Activated CD8-positive, alpha-beta T cell treated with anti-CD3 and anti-CD28 coated beads for 36 hours (primary cell): ENCODE measurements at places on chromosomes 2 and 18. TPM values are rescaled to one million over a fixed set of nuclear protein-coding genes. Genes with fewer than 3 reads are reported as not detected.

SLC19A3 gene
- not detected for total RNA-seq

RBFA gene
- total RNA-seq: 41.7 TPM

TLX2 gene
- not detected for total RNA-seq

TXNDC2 gene
- total RNA-seq: not detected

IL37 gene
- total RNA-seq: not detected

HOXD12 gene
- total RNA-seq: not detected

CHN1 gene
- total RNA-seq: 2.9 TPM

PAIP2B gene
- total RNA-seq: 3.1 TPM

NAB1 gene
- 24.8 TPM for total RNA-seq

CAB39 gene
- total RNA-seq: 119 TPM

MEIS1 gene
- not detected for total RNA-seq

RASGRP3 gene
- 1.6 TPM for total RNA-seq

- H3K4me3 ChIP-seq: no peak overlapping the region
- peak; percentile 32 for DNase-seq
- H3K36me3 ChIP-seq: peaks cover 6% of the 10 kb centered on the region
- H3K27ac ChIP-seq: no peak overlapping the region
These were observed 81.0 kb downstream of the TAF4B start for GRCh38 chr18:26307161-26307773.

- H3K36me3 ChIP-seq: no peaks in the 10 kb centered on the region
- DNase-seq: no peak
- H3K27ac ChIP-seq: no peak overlapping the region
- peaks cover 27% of the 10 kb centered on the region for H3K27me3 ChIP-seq
- peaks cover 14% of the 10 kb centered on the region for H3K4me1 ChIP-seq
These were observed 1.7 kb downstream of the TBC1D8 start for GRCh38 chr2:101149241-101150192.

GRCh38 chr2:48888066-48888465, 132.5 kb upstream of the LHCGR start:
- H3K27ac ChIP-seq: no peak overlapping the region
- no peaks in the 10 kb centered on the region for H3K4me1 ChIP-seq
- no peak for DNase-seq
- H3K4me3 ChIP-seq: no peak overlapping the region
- peaks cover 2% of the 10 kb centered on the region for H3K27me3 ChIP-seq

- DNase-seq: no peak
- H3K27ac ChIP-seq: no peak overlapping the region
- no peaks in the 10 kb centered on the region for H3K36me3 ChIP-seq
- no peak overlapping the region for H3K4me3 ChIP-seq
- no peaks in the 10 kb centered on the region for H3K4me1 ChIP-seq
- peaks cover 4% of the 10 kb centered on the region for H3K27me3 ChIP-seq
These were observed 30.1 kb downstream of the C1D start for GRCh38 chr2:68032702-68033101.

DNA sequence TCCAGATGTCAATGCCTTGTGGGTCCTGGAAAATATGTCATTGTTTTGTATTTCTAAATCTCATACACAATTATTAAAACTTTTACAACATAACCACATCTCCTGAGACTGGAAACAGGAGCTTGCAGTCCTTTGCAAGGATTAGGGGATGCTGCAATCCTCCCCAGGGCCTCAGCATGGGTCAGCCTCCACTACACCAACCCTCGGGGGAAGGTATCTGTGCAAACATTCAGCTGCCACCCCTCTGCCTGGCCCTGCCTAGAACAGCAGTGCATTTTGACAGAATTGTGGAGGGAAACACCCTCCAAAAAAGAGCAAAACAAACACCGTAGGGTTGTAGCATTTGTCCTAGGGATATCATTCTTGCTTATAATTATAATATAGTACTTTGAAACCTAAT, 4.2 kb upstream of the UPP2 start:
- no peaks in the 10 kb centered on the region for H3K36me3 ChIP-seq
- H3K4me1 ChIP-seq: no peaks in the 10 kb centered on the region
- no peaks in the 10 kb centered on the region for H3K27me3 ChIP-seq
- H3K27ac ChIP-seq: no peak overlapping the region

- H3K27ac ChIP-seq: peak overlapping the region; percentile 43
- no peaks in the 10 kb centered on the region for H3K36me3 ChIP-seq
- peaks cover 1% of the 10 kb centered on the region for H3K27me3 ChIP-seq
- H3K4me1 ChIP-seq: no peaks in the 10 kb centered on the region
These were observed 352.6 kb upstream of the CWC22 start for GRCh38 chr2:180359522-180360282.

- no peak overlapping the region for H3K27ac ChIP-seq
- DNase-seq: no peak
- no peak overlapping the region for H3K4me3 ChIP-seq
- H3K36me3 ChIP-seq: no peaks in the 10 kb centered on the region
These were observed 49.2 kb upstream of the TUBA3D start for GRCh38 chr2:131426727-131427126.

DNA sequence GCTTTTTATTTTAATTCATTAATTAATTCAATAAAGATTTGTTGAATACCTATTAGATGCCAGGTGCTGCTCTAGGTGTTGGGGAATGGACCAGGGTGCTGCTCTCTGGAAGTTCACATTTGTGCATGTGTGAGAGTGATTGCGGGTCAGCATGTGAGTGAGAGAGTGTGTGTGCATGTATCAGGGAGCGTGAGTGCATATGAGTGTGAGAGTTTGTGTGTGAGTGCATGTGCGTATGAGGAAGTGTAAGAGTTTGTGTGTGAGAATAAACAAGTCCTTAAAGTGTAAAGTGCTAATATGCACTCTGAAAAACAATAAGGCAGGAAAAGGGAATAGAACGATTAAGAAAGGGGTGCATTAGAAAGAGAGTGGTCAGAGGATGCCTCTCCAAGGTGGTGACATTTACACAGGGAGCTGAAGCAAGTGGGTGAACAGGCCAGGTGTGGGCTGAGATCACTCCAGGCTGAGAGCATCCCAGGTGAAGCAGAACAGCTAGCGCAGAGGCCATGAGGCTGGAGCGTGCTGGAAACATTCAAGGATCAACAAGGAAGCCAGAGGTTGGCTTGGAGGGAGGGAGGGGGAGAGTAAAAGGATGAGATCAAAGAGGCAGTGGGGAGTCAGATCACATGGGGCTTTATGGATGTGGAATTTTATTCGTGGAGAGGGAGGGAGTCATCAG, 50.5 kb upstream of the SLC1A4 start:
- no peak for DNase-seq
- no peaks in the 10 kb centered on the region for H3K36me3 ChIP-seq
- H3K4me3 ChIP-seq: no peak overlapping the region
- H3K4me1 ChIP-seq: peaks cover 9% of the 10 kb centered on the region
- no peak overlapping the region for H3K27ac ChIP-seq

DNA sequence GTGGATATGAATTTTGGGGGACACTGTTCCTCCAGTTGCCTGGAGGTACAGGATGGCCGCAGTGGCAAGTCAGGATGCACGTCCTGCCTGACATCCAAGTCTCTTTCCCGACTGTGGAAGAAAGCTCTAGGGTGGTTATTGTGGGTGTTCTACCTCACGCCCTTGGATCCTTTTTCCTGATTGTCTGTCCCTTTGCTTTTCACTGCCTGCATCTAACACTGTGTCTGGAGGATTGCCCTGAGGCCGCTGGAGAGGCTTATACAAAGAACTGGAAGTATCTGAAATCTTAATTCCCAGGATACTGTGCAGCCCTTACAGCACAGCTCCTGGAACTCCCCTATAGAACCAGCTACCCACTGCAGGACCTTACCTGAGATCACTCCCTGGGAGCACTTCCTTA, 250.5 kb downstream of the TFCP2L1 start:
- no peak for DNase-seq
- H3K4me3 ChIP-seq: no peak overlapping the region
- H3K36me3 ChIP-seq: no peaks in the 10 kb centered on the region
- no peaks in the 10 kb centered on the region for H3K4me1 ChIP-seq
- no peaks in the 10 kb centered on the region for H3K27me3 ChIP-seq

GRCh38 chr18:79962835-79963657, 1.4 kb upstream of the HSBP1L1 start:
- peaks cover 4% of the 10 kb centered on the region for H3K36me3 ChIP-seq
- H3K27me3 ChIP-seq: no peaks in the 10 kb centered on the region
- peak; percentile 80 for DNase-seq
- H3K4me1 ChIP-seq: peaks cover 30% of the 10 kb centered on the region

DNA sequence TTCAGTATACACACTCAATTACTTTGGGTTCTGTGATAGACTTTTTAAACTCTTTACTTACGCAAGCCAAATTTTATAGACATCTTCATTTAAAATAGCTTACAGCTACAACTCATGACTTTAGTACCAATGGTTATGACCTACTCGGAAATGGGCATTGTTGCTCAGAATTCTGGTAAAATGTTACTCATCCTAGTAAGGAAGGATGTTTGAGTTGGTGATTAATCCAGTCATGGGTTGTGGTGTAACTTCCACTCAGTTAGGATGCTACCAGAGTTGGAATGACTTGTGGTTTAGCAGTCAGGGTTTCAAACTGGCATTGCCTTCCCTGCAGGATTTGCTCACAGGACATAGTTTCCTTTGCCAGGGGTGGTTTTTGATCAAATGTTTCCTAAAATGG, 7.4 kb upstream of the NPC1 start:
- no peaks in the 10 kb centered on the region for H3K36me3 ChIP-seq
- H3K4me1 ChIP-seq: no peaks in the 10 kb centered on the region
- H3K4me3 ChIP-seq: no peak overlapping the region
- no peaks in the 10 kb centered on the region for H3K27me3 ChIP-seq
